ENCODE measurements at places on chromosomes 12 and 14.

DNA sequence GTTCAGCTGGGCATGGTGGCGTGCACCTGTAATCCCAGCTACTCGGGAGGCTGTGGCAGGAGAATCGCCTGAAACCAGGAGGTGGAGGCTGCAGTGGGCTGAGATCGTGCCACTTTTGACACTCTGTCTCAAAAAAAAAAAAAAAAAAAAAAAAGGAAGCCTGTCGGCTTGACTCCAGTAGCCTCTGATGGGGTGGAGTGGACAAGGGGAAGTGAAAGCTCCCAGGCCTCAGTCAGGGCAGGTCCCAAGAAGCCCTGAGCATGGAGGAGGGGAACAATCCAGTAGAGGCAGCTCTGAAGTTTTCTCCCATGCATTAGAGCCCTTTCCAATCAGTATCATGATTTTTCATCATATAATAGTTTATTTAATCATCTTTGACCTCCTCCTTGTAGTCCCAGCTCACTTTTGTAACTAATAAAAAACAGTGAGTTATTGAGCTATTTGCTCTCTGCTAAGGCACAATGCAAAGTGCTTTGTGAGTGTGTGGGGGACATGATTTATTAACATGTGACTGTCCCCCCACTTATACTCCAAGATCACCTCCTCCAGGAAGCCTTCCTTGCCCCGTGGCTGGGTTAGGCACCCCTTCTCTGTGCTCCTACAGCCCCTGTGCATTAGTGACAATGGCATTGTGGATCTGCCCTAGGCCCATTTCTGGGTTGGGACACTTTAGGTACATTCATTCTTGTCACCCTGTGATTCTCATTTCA lies 4.7 kb upstream of the SSH1 start:
- no peak overlapping the region for H3K27ac ChIP-seq
- H3K4me1 ChIP-seq, result peaks cover 14% of the 10 kb centered on the region
- peaks cover under 1% of the 10 kb centered on the region for H3K36me3 ChIP-seq

- H3K36me3 ChIP-seq, result peaks cover 6% of the 10 kb centered on the region
- peak; percentile 6 for DNase-seq
These were observed 45.1 kb upstream of the TRAF3 start for GRCh38 chr14:102731871-102732800.

DNA sequence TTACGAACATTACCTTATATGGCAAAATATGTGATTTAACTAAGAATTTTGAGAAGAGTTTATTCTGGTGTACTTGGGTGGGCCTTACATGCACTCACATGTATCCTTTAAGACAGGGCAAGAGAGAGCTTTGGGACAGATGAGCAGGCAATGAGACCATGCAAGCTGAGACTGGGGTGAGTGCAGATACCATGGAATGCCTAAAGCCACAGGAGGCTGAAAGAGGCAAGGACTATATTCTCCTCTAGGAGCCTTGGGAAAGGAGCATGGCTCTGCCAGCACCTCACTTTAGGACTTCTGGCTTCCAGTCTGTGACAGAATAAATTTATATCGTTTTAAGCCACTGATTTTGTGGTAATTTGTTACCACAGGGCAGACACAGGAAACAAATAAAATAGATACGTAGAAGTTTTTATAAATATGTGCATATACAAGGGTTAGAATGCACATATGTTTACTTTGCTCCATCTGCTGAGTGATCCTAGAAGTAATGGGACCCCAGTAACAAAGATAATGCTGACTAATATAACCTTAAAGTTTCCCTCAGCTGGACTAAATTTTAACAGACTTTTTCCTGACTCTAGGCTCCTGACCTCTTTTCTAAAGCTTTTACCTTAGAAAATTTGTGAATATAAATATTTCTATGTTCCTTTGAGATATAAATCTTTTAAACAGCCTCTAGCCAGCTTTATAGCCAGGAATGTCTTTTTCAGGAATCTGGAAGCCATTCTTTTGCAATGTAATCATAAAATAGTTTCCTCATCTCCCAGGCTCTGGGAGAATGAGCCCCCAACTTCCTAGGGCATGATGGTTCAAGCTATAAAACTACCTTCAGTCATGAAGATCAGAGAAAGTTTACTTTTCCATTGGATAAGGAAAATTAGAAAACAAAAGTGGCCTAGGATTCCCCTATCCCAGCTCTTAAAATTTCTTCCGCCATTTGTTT lies 216.8 kb downstream of the PPFIA2 start:
- no peak overlapping the region for H3K4me3 ChIP-seq
- no peak for DNase-seq
- no peak overlapping the region for H3K27ac ChIP-seq
- no peaks in the 10 kb centered on the region for H3K4me1 ChIP-seq
- no peaks in the 10 kb centered on the region for H3K36me3 ChIP-seq

GRCh38 chr12:88931598-88931997 lies 351.3 kb upstream of the KITLG start:
- H3K4me1 ChIP-seq, result no peaks in the 10 kb centered on the region
- H3K27me3 ChIP-seq, result no peaks in the 10 kb centered on the region
- no peak overlapping the region for H3K4me3 ChIP-seq
- H3K36me3 ChIP-seq, result no peaks in the 10 kb centered on the region

DNA sequence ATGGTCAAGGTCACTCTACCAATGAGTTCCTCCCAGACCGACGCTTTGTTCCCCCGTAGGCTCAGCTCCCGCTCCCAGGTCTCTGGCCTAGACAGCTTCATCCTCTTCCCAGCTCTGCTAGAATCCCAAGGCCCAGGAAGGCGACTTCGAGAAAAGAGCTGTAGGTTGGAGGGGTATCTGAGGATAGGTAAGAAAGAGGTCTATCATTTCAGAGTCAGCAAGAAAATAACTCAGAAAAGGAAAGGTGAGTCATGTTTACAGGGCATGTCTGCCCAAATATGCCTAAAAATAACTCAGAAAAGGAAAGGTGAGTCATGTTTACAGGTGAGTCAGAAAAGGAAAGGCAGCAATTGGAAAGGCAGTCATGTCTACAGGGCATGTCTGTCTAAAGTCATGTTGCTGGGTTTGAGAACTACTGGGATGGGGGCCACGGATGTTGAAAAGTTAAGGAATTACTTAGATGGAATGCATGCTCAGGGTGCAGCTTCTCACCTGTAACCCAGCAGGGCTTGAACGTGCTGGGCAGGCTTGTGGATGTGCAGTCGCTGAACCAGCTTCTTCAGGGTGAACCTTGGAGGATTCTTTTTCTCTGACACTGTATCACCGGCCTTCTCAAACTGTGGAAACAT lies 12.2 kb downstream of the TEP1 start:
- DNase-seq, result peak; percentile 43
- H3K4me1 ChIP-seq, result peaks cover 30% of the 10 kb centered on the region
- peak overlapping the region; percentile 95 for H3K27ac ChIP-seq
- peak overlapping the region; percentile 52 for H3K4me3 ChIP-seq
- H3K36me3 ChIP-seq, result peaks cover 50% of the 10 kb centered on the region

DNA sequence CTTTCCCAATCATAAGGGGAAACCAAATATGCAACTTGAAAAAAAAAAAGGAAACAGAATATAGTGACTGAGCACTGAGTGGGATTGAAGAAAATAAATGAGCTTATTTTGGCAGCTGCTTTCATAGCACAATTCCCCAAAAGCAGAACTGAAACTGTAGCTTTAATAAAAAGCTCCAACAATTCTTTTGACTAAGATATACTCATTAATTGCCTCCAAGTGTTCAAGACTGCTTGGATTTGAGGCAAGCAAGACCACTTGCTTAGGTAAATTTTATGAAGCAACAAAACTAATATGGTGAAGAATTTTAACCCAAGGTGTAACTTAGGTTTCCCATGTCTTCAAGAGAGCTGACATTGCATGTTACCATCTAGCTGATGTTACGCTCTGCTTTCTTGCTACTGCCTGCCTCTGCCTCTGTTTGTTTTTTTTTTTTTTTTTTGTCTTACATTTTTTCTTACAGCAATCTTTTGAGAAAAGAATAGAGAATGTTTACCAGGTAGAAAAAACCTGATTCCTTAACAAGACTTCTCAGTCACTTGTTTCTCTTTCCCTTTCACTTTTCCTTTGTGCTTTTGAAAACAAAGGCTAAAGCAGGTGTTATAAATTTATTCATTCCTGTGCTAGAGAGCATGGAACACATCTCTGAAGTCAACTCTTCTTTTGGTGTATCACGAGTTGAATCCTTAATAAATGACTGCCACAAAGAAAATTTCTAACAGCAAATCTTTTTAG lies 134.4 kb downstream of the BCAT1 start:
- H3K4me3 ChIP-seq, result peak overlapping the region; percentile 54
- H3K36me3 ChIP-seq, result no peaks in the 10 kb centered on the region
- no peak for DNase-seq
- H3K27ac ChIP-seq, result peak overlapping the region; percentile 50

DNA sequence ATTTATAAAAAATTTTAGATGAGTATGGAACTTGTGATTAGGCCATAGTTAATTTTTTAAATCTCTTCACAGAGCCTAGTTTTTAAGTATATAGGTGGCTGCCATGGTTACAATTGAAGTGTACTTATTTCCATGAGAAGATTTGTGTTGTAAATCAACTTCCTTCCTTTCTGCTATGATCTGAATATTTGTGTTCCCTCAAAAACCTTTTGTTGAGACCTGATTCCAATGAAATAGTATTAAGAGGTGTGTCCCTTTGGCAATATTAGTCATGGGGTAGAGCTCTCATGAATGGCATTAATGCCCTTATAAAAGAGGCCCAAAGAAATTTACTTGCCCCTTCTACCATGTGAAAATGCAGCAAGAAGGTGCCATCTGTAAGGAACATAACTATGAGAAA lies 28.8 kb downstream of the ETNK1 start:
- DNase-seq, result no peak
- peaks cover 56% of the 10 kb centered on the region for H3K4me1 ChIP-seq
- H3K4me3 ChIP-seq, result no peak overlapping the region

- no peaks in the 10 kb centered on the region for H3K36me3 ChIP-seq
- no peak overlapping the region for H3K27ac ChIP-seq
- DNase-seq, result no peak
- H3K4me3 ChIP-seq, result no peak overlapping the region
These were observed 26.1 kb upstream of the CIPC start for GRCh38 chr14:77071938-77072388.

- no peak for DNase-seq
- H3K36me3 ChIP-seq, result no peaks in the 10 kb centered on the region
- no peak overlapping the region for H3K4me3 ChIP-seq
- no peak overlapping the region for H3K27ac ChIP-seq
- peaks cover 17% of the 10 kb centered on the region for H3K27me3 ChIP-seq
- H3K4me1 ChIP-seq, result peaks cover 3% of the 10 kb centered on the region
These were observed 5.1 kb upstream of the TNFAIP2 start for GRCh38 chr14:103118018-103118662.

DNA sequence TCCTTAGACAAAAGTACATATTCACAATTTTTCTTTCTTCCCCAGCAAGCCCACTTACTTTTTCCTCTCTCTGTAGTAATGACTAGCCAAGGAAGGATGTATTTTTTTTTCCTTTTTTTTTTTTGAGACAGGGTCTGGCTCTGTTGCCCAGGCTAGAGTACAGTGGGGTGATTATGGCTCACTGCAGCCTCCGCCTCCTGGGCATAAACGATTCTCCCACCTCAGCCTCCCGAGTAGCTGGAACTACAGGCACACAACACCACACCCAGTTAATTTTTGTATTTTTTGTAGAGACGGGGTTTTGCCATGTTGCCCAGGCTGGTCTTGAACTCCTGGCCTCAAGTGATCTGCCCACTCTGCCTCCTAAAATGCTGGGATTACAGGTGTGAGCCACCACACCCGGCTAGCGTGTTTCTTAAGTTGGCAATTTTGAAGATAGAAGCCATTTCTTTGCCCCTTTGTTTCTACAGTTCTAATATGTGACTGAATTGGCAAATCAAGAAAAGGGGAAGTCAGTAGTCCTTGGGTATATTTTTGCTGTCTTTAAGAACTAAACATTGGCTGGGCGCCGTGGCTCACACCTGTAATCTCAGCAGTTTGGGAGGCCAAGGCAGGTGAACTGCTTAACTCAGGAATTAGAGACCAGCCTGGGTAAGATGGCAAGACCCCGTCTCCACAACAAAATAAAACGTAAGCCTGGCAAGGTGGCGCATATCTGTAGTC lies 3.2 kb upstream of the NACA start:
- H3K4me1 ChIP-seq, result peaks cover 14% of the 10 kb centered on the region
- H3K4me3 ChIP-seq, result no peak overlapping the region
- no peaks in the 10 kb centered on the region for H3K27me3 ChIP-seq
- H3K27ac ChIP-seq, result no peak overlapping the region
- peaks cover 43% of the 10 kb centered on the region for H3K36me3 ChIP-seq

DNA sequence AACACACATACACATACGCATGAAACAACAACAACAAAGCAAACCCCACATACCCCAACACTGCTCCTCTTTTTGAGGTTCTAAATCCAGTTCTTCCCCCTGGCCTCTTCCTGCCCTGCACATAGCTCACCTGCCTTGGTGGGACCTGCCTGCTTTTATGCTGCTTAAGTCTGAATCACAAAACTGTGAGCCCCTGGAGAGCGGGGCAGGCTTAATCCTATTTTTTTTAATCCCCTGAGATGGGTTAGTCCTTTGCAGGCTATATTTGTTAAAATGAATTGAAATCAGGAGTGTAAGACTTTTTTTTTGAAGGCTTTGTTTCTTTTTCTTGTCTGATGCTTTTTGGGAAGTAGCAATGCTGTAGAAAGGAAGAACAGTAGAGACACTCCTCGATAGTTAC lies 84.6 kb upstream of the MAX start:
- H3K27me3 ChIP-seq, result peaks cover 4% of the 10 kb centered on the region
- H3K4me1 ChIP-seq, result peaks cover 2% of the 10 kb centered on the region
- no peak overlapping the region for H3K27ac ChIP-seq
- H3K36me3 ChIP-seq, result peaks cover 6% of the 10 kb centered on the region
- no peak for DNase-seq

Data from activated CD4-positive, alpha-beta memory T cell treated with anti-CD3 and anti-CD28 coated beads for 36 hours (primary cell).